BE2C (cell line): ENCODE measurements at places on chromosomes 13 and 19.

GRCh38 chr13:41370736-41371135 is 59.7 kb downstream of the NAA16 start:
- no peak for DNase-seq

GRCh38 chr13:47134939-47135489 is 238.2 kb upstream of the HTR2A start:
- DNase-seq: no peak

DNA sequence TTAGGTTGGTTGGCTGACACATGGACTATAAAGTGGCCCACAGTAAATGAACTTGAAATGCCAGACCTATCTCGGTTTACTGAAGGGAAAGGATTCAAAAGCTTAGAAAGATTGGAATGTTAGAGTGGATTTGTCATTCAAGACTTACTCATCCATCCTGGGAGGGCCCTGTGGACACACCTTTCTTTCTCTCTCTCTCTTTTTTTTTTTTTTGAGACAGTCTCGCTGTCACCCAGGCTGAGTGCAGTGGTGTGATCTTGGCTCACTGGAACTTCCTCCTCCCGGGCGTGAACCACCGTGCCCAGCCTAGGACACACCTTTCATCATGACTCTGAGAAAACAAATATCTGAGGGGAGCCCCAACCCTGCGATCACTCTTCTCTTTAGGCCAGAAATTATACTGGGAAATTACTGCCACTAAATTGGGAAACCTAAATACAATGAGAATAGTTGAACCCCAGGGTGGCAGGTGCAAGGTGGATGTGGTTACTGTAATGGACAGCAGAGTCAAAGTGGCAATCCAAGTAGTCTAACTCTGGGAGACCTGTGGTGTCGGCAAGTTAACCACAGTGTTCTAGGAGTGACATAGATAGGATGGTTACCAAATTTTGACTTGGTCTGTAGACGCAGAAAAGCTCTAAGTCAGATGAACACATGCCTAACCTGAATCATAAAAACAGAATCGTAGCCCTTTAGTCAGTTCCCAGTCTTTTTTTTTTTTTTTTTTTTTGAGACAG is 47.1 kb upstream of the ZMYM5 start:
- DNase-seq: no peak

- DNase-seq: no peak
Observed at GRCh38 chr13:111314852-111315251, 5.6 kb upstream of the TEX29 start.

- no peak for DNase-seq
Observed at GRCh38 chr19:38556521-38557174, 61.1 kb downstream of the MAP4K1 start.

DNA sequence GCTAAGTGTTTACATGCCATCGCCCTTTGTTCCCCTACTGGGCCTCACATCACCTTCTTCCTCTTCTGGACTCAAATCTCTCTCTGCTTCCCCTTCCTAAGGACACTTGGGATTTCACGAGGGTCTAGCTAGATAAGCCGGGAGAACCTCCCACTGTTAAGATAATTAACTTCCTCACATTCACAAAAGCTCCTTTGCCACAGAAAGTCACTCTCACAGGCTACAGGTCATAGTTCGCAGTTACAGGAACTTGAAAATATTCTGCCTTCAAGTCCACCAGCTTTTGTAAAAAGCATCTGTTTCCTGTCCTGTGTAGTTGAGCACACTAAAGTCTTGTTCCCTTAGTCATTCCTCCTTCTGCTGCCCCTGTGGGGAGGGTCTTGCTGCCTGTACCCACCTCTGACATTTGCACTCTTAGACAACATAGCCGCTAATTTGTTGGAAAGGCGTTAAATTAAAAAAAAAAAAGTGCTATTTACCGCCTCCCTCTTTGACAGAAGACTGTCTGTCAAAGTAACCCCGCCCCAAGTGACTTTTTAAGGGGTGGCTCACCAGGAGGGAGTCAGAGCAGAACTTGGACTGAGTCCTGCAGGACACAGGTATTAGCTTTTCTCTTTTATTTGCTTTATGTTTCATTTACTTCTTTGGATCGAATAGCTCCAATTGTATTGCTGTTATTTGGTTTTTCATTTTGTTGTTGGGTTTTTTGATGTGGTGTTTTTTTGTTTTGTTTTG is 26.8 kb upstream of the CEACAM21 start:
- DNase-seq: no peak

DNA sequence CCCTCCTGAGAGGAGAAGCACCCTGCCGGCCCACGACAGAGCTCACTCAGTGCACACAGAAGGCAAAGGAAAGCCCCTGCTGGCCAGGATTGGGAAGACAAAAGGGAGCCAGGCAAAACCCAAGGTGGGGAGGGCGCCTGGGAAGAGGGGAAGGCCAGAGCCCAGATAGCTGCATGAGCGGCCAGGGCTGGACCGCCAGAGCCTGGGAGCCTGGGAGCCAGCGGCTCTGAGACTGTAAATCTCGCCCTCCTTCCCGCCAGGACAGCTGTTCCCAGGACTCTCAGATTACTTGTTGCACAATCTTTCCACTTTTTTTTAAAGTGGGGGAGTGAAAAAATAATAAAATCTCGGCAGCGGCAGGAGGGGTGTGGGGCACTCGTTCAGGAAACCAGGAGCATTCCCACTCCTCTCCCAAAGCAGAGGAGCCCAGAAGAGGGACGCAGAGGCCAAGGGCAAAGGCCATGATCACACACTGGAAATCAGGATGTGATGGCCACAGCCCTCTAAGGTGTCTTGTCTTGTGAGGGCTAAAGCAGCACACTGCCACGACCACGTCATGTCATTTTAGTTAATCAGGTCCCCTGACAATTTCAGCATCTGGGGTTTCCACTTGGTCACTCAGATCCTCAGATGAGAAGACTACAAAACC is 19.6 kb upstream of the EPHX3 start:
- peak; percentile 72 for DNase-seq

DNA sequence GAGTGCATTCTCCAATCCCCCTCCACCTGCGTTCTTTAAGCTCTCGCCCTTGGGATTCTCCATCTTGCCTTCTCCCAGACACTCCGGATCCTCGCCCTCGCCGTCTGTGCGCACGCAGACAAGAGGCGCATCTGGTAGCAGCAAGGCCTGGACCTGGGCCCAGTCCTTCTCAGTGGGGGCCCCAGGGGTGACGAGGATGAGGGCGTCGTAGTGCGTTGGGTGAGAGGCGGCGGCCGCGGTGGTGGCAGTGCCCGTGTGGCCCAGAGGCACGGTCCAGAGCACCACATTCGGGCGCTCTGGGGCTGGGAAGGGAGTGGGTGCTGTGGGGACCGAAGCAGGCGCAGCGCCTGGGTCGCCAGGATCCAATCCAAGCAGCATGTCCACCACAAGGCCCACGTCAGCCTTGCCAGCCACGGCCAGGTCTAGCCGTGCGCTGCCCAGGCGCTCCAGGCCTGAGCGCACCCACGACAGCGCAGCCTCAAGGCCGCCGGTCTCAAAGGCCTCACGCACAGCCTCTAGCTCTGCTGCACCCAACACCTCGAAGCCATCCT is 3.1 kb downstream of the IRGQ start:
- no peak for DNase-seq
